Osteocyte (in vitro differentiated cells): ENCODE measurements at places on chromosomes 1 and 21.

- no peak for DNase-seq
Observed at GRCh38 chr1:9593492-9594465, 5.1 kb downstream of the TMEM201 start.

- DNase-seq: no peak
Observed at GRCh38 chr21:16427587-16428087, 697.9 kb downstream of the USP25 start.

GRCh38 chr1:117017648-117018047 is 16.1 kb downstream of the CD101 start:
- no peak for DNase-seq

- no peak for DNase-seq
Observed at GRCh38 chr1:161228032-161228431, 2.2 kb downstream of the TOMM40L start.

- no peak for DNase-seq
Observed at GRCh38 chr1:183027791-183028190, 4.6 kb downstream of the LAMC1 start.
